ENCODE measurements at places on chromosomes 12 and 14.
A peak's percentile ranks its signal among the peaks of the same experiment; 100 is the strongest.

DNA sequence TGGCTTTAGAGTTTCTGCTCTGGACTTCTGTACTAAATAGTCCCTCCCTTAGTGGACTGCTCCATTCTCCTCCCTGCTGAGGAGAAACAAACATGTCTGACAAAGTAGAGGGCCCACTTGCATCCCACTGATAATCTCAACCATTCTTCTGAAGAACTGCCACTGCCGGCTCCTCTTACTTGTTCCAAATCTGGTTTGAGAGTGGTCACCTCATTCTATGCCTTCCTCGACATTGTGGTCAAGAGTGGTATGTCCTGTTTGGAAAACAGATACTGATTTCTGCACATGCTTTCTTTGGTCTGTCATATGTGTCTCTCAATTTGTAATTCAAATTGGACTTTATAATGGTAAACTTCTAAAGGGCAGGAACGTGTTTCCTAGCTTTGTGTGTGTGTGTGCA, 36.3 kb upstream of the PLEKHA5 start:
- DNase-seq = no peak

- peak; percentile 74 for DNase-seq
Measured at GRCh38 chr14:102316338-102316742, 3.2 kb upstream of the ZNF839 start.

DNA sequence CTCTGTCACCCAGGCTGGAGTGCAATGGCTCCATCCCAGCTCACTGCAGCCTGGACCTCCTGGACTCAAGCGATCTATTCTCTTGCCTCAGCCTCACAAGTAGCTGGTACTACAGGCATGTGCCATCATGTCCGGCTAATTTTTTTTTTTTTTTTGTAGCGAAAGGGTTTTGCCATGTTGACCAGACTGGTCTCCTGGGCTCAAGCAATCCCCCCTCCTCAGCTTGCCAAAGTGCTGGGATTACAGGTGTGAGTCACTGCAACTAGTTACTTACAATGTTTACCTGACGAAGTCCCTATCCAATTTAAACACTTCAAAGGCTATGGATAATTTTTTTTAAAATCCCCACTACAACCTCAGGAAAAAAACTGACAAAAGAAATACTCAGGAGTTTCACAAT, 1.8 kb downstream of the KRR1 start:
- no peak for DNase-seq

- no peak for DNase-seq
Measured at GRCh38 chr12:76739896-76740295, 24.0 kb upstream of the ZDHHC17 start.

DNA sequence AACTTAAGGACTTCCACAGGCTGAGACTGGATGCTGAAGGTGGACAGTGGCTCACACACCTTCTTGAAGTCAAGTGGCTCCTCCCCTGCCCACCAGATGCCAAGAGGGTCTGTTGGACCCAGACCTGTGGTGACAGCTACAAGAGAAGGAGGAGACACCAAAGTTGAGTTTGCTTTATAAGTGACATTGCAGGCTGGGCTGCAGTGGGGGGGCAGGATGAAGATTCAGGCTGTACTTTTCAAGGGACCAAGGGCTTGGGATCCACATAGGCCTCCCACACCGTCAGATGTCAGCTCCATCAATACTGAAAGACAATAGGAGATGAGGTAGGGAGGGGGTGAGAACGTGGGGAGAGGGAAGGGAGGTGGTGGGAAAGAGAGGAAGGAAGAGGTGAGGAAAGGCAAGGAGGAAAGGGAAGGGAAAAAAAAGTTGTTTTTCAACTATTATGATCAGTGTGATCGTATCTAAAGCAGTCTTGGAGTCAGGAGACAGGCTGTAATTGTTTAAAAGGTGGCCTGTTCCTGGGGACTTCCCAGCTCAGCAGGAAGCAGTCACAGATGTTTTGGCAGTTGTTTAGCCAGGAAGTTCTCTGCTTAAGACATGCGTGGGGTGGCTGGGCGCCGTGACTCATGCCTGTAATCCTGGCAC, 84.1 kb upstream of the RESF1 start:
- DNase-seq = peak; percentile 45

DNA sequence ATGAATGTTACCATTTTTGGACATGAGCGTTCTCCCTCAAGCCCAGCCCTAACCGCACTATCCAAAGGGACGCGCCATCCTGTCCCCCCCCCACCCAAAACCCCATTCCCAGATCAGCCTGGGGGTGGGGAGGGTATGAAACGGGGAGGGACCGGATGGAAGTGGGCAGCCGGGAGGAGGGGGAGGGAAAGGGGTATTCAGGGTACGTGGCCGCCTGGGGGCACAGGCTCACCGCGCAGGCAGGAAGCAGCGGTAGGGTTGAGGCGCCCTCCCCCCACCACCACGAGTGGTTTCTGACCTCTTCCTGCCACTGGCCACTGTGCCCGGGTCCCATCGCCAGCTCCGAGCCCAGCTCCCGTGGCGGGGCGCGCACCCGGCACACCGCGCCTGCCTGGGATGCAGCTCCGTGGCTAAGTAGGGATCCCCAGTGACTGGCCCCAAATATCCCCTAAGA, 1.4 kb downstream of the ACTN1 start:
- peak; percentile 50 for DNase-seq

DNA sequence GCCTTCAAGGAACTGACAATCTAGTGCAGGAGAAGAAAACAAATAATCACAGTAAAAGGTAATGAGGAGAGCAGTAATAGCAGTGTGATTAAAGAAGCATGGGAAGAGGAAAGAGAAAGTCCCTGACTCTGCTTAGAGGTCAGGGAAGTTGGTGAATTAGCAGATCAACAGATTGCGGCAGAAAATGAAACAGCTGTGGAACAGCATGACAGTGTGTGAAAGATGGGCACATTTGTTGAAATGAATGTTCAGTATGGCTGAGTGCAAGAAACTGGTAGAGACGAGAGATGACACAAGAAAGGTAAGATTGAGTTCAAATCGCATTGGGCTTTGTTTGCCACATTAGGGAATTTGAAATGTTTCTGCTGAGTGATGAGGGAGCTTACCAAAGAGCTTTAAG, 63.7 kb upstream of the RASSF8 start:
- no peak for DNase-seq

DNA sequence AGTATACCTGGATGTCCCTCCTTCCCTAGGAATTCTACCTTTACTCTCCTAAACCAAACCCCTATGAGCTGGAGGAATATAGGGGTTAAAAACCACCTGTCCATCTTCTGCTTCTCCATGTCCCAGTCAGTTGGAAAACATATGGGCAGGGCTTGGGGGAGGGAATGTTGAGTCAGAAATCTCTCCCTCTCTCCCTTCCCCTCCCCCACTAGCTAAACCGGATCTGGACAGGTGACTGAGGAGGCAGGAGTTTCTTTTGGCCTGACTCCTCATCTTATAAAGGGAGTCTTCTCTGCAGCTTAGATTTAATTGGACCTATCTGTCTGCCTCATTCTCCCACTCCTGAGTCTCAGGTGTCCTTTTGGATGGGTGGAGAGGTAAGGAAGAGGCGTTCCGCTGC, 6.1 kb downstream of the ERBB3 start:
- DNase-seq = no peak

- DNase-seq = no peak
Measured at GRCh38 chr14:101934601-101935150, 29.7 kb upstream of the DYNC1H1 start.

DNA sequence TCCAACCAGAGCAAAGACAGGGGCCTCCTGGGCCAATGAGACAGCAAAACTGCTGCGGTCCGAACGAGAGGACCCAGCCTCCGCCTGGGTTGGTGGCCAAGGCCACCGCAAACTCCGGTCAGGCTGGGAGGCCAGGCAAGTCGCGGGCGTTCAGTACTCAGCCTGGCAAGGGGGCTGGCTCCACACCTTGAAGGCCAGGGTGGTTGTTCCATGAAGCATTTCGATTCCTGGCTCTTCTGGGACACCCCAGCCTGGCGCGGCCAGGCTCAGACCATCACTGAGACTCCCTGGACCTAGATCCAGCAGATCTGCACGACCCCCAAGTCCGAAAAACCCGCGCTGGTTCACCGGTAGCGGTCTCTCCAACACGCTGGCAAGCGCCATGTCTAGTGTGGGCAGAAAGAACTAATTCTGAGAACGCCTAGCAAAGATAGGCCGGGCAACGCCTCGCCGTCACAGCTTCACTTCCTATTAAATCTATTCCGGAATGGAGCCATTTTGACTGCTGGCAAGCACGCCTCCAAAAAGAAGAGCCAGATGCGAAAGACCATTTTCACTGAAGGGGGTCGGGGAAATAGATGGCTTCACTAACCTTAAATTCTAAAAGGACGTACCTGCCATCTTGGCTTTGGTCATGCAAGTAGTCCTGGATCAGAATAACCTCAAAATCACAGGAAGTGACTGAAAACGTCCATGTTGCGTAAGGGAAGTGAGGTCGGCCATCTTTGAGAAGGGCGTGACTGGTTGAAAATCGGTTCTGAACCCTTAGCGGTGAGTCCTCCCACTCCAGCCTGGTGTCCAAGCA, at the start of gene PSMB5:
Gene PSMB5 (minus strand): TSS at position 403 of the 805 bp plus-strand sequence. CDS start 19 bp downstream, at position 384.
- peak; percentile 92 for DNase-seq

- DNase-seq = peak; percentile 50
Measured at GRCh38 chr14:61388173-61388975, 67.0 kb downstream of the PRKCH start.

DNA sequence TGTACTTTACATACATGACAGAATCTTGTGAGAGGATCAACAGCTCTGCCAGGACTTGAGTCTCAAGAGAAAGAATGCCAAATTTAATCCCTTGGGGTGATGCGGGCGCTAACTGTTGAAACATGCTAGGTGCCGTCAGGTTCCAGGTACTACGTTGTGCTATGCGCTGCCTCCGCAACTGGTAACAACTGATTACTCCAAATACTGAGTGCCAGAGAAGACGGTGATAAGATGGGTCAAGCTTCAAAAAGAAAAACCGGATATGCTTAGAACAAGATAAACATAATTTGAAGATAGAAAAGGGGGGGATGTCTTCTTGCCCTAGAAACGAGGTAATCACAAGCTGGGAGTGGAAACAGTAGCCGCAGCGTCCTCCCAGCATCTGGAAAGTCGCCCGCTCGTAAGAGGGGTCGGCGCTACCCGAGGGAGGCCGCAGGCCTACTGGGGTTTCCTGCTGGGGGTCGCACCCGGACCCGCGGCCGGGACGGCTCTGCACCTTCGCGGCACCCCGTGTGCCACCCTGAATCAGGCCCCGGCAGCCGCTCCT, 678 bp downstream of the ZBTB25 start:
- no peak for DNase-seq

DNA sequence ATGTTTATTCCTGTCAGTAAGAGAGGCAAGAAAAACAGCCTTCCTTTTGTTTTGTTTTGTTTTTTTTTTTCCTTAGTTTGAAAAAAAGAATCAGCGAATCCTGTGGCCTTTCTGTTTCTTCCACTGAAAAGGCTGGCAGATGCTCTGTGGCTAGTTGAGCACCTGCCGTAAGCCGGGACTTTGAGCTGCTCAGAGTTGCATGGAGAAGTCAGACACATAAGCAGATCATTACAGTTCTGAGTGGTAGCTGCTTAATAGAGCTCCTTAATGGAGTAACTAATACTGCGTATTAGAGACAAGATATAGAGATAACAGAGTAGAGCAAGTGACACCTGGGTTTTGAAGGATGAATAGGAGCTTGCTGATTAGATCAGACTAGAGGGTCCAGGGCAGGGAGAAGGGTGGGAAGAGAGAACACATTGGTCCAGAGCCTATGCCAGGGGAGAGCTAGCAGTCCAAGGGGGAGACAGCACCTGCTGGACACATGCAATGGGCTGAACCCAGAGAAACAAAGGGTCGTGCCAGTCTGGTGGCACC, 129.4 kb downstream of the TSPAN9 start:
- no peak for DNase-seq

GRCh38 chr14:44798386-44799242, 163.1 kb downstream of the KLHL28 start:
- no peak for DNase-seq

DNA sequence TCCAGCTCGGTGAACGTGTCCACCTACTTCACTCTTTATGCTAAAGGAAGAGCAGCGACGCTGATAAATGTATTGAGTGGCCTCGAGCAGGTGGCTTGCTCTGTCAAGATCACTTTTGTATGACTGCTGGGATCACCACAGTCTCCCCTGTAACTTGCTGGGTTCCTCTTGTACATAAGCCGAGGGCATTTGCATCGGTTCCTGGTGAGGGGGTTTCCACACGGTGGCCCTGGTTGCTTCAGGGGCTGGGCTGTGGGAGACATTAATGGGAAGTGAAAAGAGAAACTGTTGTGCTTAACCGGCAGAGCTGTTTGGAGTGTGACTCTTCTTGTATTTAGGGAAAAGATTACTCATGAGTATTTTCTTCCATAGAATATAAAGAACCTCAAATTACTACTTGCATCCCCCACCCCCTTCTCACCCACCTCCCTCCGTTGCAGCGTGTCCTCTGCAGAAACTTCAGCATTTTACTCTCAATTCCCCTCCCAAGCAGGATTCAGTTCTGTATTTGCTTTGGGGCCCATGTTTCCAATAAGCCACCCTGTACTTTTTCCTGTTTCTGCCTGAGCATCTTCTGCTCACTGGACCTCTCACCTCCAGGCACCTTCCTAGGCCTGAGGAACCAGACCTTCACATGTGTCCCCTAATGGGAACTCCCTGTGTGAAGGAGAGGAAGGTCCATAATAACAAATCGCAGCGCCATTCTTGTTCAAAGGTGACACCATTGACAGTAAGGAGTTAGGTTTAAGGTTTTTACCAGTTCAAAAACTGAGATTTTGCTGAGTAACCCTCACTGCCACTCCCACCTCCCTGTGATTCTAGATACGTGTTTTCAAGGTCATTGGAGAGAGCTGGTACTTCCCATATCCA, 187.0 kb downstream of the ETV6 start:
- no peak for DNase-seq

Data from naive thymus-derived CD8-positive, alpha-beta T cell (primary cell).